Stimulated activated CD8-positive, alpha-beta memory T cell treated with anti-CD3 and anti-CD28 coated beads, Interleukin-15, amount 100 ng/mL, for 24 hours (primary cell): ENCODE measurements at places on chromosomes 2 and 18.

DNA sequence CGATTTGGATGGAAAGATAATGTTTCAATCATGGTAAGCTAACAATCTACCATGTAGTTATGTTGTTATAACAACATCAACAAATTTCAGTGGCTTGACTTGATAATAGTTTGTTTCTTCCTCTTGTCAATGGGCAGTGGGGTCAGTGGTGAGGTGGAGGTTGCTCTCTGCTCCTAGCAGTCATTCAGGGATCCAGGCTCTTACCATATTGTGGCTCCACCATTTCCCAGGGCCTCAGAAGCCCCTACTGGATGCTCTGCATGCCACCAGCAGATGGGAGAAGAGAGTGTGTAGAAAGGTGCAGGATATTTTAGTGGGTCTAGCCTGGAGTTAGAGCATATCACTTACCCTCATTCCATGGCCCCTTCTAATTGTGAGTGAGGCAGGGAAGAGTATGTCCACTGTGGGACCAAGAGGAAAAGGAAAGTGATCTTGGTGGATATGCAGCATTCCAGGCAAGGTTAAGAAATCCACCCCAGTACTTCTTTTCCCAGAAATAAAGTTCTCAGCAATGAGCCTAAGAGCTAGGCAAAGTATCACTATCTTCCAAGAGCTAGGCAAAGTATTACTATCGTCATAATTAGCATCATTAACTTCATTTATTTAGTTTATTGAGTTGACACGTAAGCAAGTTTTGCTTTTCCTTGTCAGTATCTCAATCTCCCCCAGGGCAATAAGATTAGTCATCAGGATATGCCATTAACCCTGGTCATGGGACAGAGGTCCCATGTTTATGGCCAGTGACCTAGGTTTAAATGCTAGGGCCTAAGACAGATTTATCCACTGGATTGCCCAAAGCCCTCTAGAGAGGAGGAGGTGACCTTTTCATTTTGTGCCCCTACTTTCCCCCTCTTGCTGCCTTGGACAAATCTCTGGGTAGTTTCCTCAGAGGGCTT is 4.2 kb upstream of the IWS1 start:
- DNase-seq, result no peak

GRCh38 chr2:49225126-49225525 is 70.8 kb upstream of the FSHR start:
- no peak for DNase-seq

GRCh38 chr2:196112418-196113034 is 43.9 kb upstream of the DNAH7 start:
- DNase-seq, result no peak

DNA sequence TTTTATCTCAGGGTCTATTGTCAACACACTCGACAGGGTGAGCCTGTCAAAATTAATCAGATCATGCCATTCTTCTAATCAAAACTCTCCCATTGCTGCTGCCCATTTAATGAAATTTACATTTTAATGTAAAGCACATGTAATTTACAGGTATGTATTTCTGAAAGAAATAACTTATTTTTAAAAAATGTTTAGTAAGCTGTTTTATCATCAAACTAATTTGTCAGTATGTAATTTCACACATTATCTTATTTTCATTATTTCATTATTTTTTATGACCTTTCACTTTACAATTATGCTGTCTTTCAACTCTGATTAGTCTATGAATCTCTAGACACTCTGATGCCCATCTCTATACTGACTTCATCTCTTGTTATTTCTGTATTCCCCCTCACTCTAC is 467.8 kb downstream of the ZNF804A start:
- no peak for DNase-seq

DNA sequence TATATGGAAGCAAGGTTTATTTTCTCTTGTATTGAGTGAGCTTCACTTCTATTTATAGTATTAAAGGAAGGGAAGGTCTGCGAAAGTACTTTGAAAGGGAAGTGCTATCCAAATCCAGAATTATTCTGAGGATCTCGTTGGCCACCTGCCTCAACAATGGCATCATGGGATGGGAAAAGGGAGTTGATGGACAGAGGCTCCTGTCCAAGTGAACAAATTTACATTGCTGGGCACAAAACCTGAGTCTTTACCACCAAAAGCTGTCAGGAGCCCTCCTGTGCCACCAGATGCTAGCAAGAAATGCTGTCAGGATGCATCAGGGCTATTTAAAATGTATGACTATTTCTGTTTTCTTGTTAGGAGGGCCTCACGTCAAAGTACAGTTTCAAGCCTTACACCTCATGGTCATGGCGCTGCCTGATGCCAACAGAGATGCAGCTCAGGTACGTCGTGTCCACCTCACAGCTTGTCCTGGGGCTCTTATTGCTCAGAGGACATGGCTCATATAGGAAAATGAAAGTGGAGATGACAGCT is 157.3 kb downstream of the ARHGAP28 start:
- no peak for DNase-seq

- no peak for DNase-seq
Measured at GRCh38 chr2:42939411-42940206, 147.2 kb upstream of the HAAO start.

- DNase-seq, result no peak
Measured at GRCh38 chr18:22108674-22109073, 60.7 kb upstream of the GATA6 start.

GRCh38 chr18:2709316-2709715 is 53.8 kb downstream of the SMCHD1 start:
- no peak for DNase-seq

- no peak for DNase-seq
Measured at GRCh38 chr2:75055820-75056675, 97.6 kb downstream of the POLE4 start.

DNA sequence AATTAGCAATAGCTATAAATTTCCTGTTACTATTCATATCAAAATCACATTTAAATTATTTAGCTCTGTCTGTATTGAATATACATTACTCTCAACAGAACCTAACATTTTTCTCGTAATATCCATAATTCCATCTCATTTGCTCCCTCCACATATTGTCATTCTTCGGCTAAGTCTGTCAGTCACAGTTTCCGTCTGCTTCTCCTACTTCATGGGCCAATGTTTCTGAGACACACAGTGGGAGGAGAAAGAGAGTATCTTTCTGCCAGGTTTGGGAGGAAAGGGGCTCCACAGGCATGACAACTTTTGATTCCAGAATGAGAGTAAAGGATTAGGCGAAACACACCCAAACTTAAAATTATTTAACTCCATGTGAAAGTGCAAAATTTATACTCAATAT is 273.1 kb upstream of the SMIM21 start:
- no peak for DNase-seq

DNA sequence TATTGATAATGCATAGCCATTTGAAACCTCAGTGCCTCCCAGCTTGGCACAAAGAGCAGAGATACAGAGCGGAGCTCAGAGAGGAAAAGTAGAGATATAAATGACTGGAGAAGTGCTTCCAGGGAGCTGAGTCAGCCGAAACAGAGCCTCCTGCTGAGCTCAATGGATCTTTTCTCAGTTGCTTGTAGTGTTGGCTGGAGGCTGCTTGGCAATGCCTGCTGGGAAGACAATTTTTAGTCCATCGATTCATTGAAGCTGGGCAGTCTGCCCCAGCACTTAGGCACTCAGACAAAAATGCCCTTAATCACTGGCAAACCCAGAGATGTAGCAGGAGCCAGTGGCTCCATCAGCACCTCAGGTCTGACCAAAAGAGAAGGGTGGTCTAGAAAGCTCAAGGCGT is 81.3 kb upstream of the SETBP1 start:
- no peak for DNase-seq

DNA sequence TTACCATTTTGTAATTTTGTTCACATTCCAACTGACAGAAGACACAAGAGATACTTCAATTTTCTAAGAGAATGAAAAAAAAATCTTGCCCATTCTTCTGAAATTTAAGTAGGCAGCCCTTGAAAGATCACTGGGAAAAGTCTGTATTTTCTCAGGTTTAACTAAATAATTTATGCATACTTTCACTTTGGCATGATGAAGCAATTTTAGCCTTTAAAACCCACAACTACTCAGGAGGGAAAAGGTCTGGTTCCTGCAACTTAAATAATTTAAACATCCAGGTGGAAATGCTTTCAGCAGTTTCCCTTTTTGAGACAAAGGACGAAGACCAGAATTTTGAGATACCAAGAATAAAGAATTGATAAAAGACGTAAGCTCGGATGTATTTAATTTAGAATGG is 61.4 kb downstream of the ZEB2 start:
- DNase-seq, result no peak

- DNase-seq, result no peak
Measured at GRCh38 chr2:198700319-198700718, 757.4 kb downstream of the SATB2 start.

DNA sequence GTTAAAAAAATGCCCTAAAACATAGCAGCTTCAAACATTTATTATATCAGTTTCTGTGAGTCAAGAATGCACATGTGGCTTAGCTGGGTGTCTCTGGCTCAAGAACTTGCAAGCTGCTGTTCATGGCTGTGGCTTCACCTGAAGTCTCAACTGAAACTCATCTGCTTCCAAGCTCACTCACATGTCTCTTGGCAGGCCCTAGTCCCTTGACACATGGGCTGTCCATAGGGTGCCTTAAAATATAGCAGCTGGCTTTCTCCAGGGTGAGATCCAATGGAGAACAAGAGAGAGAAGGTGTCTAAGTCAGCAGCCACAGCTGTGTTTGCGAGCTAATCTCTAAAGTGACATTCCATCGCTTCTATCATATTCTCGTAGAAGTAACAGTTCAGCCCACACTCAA is 152.8 kb downstream of the DSEL start:
- DNase-seq, result no peak

DNA sequence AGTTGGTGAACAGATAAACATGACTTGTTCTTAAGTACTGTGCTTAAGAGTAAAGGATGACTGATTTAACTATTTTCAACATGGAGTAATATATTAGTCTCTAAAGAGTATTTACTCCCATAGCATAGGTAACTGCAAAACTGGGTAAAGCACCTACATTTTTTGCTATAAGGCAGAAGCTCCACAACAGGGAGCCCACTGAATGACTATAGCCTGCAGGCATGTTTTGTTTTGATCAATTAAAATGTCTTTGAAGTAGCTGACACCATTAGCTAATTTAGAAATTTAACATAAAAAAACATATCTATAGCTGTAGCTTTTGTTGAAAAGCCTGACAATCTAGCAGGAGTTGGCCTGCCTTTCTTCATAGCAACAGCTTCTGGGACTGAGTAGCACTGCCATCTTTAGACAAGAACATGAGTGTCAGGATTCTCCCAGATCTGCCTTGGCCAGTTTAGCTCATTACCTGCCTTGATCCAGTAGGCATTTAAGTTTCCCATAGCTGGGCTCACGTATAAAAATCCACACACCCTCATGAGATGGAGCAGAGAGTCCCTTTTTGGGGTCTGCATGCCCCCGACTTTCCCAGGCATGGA is 1935.1 kb upstream of the PIK3C3 start:
- DNase-seq, result no peak

- no peak for DNase-seq
Measured at GRCh38 chr2:72198532-72199241, 51.0 kb upstream of the CYP26B1 start.

DNA sequence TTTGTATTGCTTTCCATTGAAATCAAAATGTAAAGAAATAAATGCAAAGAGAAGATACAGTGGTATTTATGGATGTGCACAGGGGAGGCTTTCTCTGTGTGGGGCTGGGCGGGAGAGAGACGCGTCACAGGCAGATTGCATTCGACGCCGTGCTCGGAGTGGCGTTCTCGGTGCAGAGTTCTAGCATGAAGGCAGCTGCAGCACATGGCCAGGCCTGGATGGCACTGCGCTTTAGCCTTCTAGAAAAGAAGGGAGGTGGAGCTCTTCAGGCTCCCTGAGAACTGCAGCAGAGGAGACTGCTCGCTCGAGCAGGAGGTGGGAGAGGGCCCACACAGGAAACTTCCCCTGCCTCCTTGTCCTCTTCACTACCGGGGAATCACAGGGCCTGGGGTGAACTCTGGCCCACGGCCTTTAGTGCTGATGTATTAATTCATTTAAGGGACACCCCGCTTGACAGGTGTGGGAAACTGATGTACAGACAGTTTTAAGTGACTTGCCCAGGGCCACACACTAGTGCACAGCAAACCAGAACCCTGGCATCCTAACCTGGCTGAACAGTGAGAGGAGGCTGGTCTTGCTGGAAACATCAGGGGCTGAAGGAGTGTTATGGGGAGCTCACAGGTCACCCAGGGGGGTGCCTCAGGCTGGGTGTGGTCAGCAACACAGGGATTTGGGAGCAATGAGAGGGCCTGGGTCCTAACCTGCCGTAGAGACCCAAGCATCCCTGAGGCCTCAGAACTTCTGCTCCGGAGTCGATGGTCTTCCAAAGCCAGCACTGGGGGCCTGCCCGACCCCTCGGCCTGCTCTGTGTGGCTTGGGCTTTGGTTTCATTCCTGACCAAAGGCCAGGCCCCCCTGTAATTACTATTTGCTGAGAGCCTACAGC is 199.9 kb downstream of the HDAC4 start:
- no peak for DNase-seq

- DNase-seq, result no peak
Measured at GRCh38 chr2:160918906-160919503, 241.2 kb upstream of the TANK start.

DNA sequence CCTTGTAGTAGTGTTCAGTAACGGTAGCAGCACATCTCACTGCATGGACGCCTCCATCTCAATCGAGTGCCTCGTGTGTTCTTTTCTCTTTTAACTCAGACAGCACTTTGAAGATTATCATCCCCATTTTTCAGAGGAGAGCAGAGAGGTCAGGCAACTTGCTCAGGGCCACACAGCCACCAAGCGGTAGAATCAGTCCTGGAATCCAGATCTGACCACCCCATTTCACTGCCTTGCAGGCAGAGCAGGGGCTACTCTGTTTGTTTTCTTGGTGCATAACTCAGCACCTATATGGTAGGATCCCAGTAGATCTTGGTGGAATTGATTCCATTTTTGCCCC is 129.5 kb downstream of the SMAD7 start:
- no peak for DNase-seq

- no peak for DNase-seq
Measured at GRCh38 chr2:12330916-12331315, 385.8 kb upstream of the TRIB2 start.

DNA sequence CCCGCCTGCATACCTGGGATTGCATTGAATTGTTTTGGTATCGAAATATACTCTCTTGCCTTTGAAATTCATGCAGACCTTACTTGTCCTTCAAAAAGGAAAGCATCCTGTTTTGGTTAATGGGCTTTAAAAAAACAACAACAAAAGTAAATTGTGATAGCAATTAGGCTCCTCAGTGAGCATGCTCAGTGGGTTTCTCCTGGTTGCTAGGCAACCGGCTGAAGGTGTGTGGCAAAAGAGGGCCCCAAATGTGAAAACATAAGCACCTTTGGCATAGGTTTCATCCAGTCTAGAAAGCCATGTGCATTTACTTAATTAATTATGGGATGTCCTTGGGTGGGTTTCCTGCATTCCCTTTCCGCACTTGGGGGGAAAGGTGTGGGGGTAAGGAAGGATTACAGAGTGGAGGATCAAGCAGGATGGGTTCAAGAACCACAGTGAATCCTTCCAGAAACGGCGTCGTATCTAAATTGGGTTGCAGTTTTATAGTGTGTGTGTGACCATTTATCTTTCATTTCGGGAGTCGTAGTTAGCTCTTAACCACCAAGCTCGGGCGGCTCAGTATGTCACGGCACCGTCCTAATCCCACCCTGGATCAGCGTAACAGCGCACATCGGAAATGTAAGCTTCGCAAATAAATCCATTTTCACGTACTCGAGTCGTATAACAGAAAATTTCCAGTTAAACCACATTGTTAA is 274.9 kb upstream of the TCF4 start:
- no peak for DNase-seq
